Glomerular endothelial cell (primary cell): ENCODE measurements at places on chromosomes 11 and 22.

DNA sequence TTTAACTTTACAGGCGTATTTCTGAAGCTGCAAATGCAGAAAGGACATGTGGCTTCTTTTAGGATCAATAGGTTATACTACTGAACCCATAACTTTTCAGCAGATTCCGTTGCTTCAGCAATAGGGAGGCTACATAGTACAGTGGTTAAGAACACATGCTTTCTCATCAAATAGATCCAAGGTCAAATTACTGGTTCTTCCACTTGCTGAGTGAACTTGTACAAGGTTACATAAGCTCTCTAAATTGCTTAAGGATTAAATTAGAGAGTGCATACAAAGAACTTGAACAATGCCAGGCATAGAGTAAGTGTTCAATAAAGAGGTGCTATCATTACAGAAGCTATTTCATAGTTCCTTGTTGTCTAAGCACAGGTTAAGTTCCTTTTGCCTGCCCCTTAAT is 129.6 kb downstream of the BARX2 start:
- no peak for DNase-seq

DNA sequence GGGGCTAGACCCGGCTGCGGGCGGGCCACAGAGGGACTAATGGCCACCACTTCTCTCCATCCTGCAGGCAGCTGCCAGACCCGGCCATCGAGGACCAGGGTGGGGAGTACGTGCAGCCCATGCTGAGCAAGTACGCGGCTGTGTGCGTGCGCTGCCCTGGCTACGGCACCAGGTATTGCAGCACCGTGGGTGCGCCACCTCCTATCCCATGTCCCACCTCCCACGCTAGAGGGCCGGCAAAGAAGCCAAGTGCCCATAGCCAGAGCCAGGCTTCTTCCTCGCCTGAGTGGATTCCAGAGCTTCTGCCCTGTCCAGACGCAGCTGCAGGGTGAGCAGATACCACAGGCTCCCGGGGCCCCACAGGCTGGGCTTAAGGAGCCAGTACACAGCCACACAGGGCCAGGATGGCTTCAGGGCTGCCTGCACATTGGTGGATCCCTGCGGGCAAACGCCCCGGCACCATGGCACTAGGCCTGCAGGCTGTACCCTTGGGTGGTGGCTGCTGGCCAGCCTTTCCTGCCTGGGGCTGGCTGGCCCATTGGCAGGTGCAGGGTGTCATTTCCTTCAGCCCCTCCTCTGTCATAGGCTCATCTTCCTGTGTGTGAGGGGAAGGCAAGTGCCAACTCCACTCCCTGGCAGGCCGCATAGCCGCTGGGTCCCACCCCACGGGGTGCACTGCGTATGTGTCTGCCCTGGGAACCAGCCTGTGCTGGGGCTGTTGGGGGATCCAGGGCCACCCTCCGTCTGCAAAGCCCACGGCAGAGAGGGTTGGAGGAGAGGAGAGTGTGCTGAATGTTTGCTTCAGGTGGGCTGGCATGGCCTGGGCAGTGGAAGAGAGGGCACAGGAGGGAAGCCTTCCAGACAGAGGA is 16.5 kb upstream of the DGCR8 start:
- no peak for DNase-seq

DNA sequence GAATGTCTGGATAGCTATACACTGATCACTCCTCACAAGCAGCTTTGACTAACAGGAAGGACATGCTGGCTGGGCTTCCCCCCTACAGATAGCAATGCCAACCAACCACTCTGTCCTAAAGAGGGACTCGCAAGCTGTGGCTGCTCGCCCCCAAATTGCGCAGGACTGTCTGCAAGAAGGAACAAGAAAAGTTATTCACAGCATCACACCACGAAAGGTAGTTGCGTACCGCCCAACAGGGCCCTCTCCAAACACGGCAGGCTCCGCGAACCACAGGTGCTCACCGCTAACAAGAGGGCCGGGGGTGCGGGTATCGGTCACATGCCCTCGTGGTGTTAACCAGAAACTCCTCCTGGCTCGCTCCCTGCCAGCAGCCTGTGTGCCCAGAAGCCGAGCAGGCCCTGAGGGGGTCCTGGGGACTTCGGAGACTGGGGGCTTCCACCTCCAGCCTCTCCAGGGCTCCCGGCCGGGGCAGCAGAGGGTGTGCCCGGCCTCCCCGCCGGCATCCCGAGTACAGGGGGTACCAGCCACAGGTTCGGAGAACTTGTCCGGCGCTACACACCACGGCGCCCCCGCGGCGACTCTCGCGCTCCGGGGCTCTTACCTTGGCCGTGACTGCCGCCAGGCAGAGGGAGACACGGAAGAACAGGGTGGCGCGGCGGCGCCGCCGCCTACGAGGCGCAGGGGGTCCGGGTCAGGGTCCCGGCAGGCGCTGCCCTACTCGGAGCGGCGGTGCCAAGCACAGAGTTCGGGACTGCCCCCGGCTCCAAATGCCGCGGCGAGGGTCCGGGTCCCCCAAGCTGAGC is 682 bp downstream of the LARGE1 start:
- DNase-seq: no peak

DNA sequence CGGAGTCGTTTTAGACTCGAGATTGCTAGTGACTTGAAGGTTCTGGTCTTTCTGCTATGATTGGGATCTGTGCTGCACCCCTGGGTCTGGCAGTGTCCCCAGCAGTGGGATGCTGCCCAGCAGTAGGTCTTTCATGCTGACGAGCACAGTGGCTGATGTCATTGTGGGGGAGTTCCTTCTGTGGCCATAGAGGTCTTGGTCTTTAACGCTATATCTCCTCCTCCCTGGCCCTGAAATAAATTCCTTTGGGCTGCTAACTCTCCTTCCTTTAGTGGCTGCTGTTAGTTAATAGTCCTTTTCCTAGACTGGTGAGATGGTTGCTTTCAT is 136.3 kb downstream of the TEAD1 start:
- DNase-seq: no peak

GRCh38 chr11:28104425-28104824 is 3.5 kb downstream of the KIF18A start:
- no peak for DNase-seq

GRCh38 chr11:115630214-115630613 is 126.0 kb upstream of the CADM1 start:
- no peak for DNase-seq

GRCh38 chr11:48020092-48020755 is 39.9 kb downstream of the PTPRJ start:
- no peak for DNase-seq

- no peak for DNase-seq
Measured at GRCh38 chr22:22058633-22059290, 76.2 kb upstream of the TOP3B start.

DNA sequence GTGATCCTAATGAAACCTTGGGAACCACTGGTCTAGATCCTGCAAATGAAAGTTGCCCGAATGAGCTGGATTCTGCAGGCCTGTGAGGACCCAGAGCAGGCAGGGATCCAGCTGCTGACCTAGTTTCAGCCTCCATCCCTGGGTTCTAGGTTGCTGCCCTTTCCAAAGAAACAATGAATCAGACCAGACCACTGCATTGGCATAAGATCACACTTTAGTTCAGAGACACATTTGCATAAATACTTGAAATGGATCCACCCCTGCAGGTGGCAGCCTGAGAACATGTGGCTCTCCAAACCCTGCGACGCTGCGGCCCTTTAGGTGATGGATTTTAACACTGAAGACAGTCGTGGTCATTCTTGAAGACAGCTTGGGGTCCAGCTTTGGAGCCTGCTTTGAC is 23.7 kb downstream of the ADAMTS8 start:
- no peak for DNase-seq

GRCh38 chr11:128226106-128226716 is 361.1 kb downstream of the ETS1 start:
- DNase-seq: no peak

DNA sequence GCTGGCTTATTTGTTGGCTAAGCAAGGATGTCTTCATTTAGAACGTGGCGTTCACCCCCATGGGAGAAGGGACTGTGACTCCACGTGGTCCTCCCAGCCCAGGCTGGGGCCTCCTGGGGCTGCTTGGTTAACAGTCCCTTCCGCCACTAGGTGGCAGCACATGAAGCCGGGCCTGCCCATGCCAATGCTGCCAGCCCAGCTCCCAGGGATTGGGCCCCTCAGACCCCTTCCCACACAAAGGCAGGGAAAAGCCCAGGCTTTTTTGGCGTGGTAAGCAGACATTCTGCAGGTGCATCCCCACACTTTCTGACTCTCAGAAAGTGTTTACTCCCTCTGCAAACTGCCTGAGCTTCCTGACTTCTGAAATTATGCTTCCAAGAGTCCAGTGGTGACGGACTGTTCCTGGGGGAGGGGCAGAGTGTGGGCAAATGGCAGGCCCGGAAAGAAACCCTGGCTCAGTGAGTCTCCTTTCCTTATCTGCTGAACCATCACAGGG is 3.1 kb downstream of the CBX6 start:
- DNase-seq: peak; percentile 25

- no peak for DNase-seq
Measured at GRCh38 chr22:36087784-36088183, 59.2 kb upstream of the RBFOX2 start.

DNA sequence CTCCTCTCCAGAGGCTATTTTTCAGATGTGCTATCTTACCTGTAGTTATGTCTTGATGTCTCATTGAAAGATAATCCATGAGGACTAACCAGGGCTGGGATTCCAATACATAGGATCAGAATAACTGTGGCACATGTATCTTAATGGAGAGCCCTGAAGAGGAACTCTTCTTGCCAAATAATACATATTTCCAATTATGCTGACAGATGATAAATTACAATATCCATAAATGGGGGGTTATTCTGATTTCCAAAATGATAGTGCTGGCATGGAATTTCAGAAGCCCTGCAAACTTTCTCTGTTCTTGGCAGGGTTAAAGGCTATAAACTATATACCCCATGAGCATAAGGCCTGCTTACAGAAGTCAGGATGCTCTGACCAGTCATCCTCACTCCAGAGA is 154.2 kb downstream of the ATG16L2 start:
- DNase-seq: no peak

- DNase-seq: no peak
Measured at GRCh38 chr11:129528296-129528695, 152.6 kb downstream of the BARX2 start.
